ENCODE measurements at places on chromosomes 1 and 21.
A peak's percentile ranks its signal among the peaks of the same experiment; 100 is the strongest.

GRCh38 chr1:7351649-7352048, 419.4 kb upstream of the VAMP3 start:
- DNase-seq, result no peak

DNA sequence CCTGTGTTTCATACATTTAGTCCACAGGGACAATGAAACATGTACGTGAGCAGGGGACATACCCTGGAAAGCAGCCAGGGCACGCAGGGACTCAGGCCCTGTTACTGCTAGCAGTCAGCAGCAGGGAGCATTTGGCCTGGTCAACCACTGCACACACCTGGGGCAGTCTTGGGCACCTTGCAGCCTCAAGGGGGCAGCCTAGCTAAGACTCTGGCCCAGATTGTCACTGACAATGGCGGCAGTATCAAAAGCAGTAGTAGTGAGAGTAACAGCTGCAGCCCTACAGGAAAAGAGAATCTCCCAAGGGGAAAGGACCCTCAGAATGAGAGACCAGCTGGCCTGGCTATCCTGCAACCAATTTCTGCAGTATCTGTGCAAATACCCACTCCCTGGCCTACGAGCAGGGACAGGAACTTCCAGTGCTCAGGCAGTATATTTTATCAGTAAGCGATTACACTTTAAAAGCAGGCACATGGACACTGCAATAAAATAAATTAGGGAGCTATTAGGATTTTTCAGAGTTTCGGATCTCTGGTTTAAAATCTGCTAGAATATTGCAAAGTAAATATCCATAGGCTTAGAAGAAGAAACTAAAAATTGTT, 475.6 kb downstream of the LTN1 start:
- DNase-seq, result peak; percentile 19

GRCh38 chr1:91883470-91883869, 2.5 kb downstream of the TGFBR3 start:
- DNase-seq, result no peak

DNA sequence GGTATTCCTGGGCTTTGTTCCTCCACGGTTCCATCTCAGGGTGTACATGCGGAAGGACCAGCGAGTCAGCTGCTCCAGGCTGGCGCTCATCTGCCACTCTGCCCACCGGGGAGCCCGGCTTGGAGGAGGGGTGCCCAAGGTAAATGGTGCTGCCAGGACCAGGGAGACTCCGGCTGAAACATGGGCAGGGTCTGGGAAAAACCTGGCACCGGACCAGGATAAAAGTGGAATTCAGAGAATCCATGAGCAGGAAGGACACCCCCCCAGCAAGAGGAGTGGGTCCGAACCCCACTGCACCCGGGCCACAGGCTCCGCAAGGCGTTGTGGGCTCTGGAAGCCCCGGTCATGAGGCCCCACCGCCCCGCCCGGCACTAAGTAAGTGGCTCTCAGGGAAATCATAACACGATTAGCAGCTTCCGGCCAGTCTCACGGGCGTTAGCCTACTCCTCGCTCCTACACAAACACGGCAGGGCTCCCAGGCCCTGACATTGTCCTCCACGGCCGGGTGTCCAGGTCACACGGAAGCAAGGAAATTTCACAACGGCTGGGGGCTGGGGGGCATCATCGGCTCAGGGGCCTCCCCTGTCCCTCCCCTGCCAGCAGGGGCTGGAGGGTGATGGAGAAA, 21.1 kb downstream of the MEGF6 start:
- DNase-seq, result no peak

GRCh38 chr1:221715321-221716169, 26.3 kb downstream of the DUSP10 start:
- DNase-seq, result no peak

- DNase-seq, result no peak
These were observed 82.1 kb upstream of the F3 start for GRCh38 chr1:94623560-94624148.
